PC-3 (cell line): ENCODE measurements at places on chromosomes 5 and 9. TPM values are rescaled to one million over a fixed set of nuclear protein-coding genes. Genes with fewer than 3 reads are reported as not detected.

GRCh38 chr5:176542596-176543427 lies 5.6 kb upstream of the RNF44 start:
- DNase-seq: peak; percentile 58

GRCh38 chr9:29432191-29432590 lies 1858.9 kb upstream of the C9orf72 start:
- DNase-seq: no peak

TEX48 gene
- 2.4 TPM in 1 of 2 replicates, not detected in the other for total RNA-seq

- DNase-seq: no peak
These were observed 250.5 kb upstream of the TUT7 start for GRCh38 chr9:86604741-86605140.

GRCh38 chr5:60210810-60211209 lies 317.3 kb upstream of the PDE4D start:
- no peak for DNase-seq
